Neural progenitor cell (in vitro differentiated cells): ENCODE measurements at places on chromosomes 2 and 18.
A peak's percentile ranks its signal among the peaks of the same experiment; 100 is the strongest.

DNA sequence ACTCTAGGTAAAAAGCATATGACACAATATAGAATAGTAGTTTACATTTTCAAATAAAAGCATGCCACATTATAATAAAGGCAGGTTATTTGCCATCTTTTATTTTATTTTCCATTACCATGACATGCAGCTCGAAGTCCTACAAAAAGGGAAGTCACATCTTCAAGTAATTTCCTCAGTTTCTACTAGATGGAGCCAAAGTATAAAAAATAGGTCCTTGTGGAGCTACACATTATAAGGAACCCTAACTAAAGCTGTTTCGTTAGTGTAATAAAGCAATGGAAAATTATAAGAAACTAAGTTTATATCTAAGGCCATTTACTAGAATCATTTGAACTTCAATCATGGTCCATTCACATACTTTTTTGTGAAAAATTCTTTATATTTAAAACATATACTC, 674.5 kb downstream of the KCNJ3 start:
- DNase-seq = no peak

GRCh38 chr2:23782646-23783045, 144.3 kb downstream of the ATAD2B start:
- no peak for DNase-seq

- no peak for DNase-seq
Observed at GRCh38 chr2:165899311-165899710, 54.3 kb downstream of the TTC21B start.

DNA sequence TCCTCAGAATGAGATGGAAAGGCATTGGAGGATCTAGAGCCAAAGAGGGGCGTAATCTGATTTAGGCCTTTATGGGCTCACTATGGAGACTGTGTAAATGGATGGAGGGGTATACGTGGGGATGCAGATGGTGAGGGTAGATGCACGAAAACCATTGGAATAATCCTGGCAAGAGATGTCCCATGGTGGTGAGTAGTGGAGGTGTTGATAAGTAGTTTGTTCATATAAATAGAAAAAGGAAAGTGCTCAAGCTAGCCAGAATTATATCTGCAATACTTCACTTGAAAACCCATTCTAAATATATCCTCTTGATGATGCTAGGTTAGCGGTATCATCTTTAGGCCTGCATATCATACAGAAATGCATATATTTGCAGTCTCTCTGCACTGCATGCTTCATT, 459.7 kb downstream of the CDH2 start:
- no peak for DNase-seq

DNA sequence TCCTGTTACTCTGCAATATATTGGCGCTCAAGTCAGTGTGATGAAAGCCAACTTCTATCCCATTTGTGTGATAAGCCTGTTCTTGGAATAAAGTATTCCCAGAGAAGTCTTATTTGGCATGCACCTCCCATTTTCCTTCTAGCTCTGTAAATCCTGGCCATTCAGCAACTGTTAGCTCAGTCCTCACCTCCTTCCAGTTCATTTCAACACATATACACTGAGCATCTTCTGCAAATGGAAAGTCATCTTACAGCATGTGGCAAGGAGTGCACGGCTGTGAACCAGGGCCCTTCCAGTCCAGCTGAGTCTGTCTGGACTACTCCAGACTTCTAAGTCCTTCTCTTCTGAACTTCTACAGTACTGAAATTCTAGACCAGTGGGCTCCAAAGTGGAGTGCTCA, 53.1 kb downstream of the SPATS2L start:
- DNase-seq = no peak

DNA sequence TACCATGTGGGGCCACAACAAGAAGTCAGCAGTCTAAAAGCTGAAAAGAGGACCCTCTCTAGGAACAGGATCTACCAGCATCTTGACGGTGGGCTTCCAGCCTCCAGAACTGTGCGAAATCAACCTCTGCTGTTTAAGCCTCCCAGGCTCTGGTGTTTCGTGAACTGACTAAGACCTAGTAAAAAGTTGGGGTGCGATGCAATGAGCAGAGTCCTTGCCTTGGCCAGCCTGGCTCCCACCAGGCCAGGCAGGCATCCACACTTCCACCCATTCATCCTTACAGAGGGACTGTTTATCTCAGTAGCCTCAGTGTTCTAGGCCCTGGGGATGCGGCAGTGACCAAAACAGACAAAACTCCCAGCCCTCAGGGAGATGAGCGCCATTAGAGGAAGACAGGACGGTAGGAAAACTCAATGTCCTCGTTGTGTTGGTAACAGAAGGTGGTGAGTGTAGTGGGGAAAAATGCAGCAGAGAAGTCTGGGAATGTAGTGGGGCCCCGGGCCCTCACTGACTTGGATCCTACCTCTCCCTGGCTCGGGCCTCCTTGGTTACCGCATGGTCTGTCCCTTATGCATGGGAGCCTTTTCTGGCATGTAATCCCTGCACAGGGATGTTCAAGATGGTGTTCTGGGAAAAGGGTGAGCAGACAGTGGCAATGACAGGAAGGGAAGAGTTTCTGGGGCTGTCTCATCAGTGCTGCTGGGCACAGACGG, 271.8 kb upstream of the HS6ST1 start:
- DNase-seq = no peak

- peak; percentile 45 for DNase-seq
Observed at GRCh38 chr18:2002604-2003003, 568.7 kb downstream of the METTL4 start.

DNA sequence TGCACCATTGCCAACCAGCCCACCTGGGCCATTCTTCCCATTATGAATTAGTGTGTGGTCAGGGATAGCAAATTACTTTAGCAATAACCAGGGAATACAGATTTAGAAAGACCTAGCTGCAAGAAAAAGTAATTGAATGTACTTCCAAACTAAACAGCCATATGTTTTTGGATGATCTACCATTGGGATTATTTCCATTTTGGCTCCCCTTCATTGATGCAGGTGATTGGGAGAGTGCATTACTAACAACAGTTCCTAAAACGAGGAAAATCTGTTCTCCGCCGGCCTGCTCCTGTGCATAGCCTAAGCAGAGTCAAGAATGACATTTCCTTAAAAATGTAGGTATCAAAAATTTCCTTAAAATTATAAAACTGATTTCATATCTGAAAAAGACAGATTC, 58.5 kb downstream of the MAIP1 start:
- no peak for DNase-seq

GRCh38 chr2:51693640-51694039, 661.7 kb upstream of the NRXN1 start:
- no peak for DNase-seq

DNA sequence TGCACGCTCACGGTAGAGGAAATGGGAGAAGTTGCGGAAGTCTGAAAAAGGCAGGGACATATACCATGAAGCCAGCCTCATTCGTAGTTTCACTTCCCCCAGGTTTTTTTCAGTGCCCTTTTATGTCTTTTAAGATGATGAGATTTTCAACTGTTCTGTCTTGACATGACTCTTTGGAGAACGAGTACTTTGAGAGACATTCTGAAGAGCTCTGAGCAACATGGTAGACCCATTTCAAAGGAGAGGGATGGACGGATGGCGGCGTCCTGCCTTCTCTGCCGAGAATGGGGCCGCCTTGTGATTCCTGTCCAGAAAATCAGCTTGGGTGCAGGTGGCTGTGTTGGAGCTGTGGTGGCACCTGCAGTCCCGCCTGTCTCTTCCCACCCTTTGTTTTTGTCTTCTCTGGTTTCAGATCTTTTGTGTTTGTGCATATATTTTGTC, 41.7 kb downstream of the SH3BP4 start:
- no peak for DNase-seq

DNA sequence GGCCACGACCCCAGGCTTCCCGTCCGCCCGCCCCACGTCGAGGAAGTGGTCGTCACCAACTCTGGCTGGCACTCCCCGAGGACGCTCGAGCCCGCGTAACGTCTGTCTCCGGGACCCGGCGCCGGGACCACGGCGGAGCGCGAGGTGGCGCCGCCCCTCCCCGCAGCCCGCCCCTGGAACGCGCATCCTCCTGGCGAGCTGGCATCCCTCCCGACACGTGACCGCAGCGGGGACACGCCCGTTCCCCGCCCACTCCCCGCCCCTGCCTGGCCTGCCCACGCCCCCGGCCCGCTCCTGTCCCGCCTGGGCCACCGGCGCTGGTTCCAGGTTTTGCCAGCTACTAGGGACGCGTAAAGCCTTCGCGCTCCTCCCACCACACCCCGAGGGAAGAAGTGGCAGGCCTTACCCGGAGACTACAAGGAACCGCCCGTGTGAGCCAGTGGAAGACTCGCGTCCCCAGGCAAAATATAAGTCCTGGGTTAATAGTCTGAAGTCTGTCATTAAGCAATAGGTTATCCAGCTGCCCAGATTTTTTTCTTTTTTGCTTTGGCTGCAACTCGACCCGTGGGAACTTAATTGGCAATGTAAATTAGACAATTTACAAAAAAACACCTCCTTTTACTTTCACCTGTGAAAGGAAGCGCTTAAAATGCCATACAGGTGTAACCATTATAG, at the start of gene OSBPL1A:
OSBPL1A (minus strand) TSS at position 131 of the 675 bp plus-strand sequence. CDS start 20,291 bp downstream, outside the sequence.
- DNase-seq = peak; percentile 98
